ENCODE measurements at places on chromosomes 2 and 18.

- peak; percentile 47 for DNase-seq
Observed at GRCh38 chr2:180980943-180981911, 822 bp downstream of the UBE2E3 start.

DNA sequence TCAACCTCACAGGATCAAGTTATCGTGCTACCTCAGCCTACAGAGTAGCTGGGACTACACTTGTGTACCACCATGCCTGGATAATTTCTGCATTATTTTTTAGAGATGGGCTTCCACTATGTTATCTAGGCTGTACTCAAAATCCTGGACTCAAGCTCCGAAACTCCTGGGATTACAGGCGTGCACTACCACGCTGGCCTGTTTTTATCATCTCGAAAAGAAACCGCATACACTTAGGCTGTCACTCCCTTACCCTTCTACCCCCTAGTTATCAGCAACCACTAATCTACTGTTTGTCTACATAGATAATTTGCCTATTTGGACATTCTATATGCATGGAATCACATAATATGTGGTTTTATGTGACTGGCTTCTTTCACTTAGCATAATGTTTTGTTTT is 8.5 kb upstream of the PUM2 start:
- no peak for DNase-seq

DNA sequence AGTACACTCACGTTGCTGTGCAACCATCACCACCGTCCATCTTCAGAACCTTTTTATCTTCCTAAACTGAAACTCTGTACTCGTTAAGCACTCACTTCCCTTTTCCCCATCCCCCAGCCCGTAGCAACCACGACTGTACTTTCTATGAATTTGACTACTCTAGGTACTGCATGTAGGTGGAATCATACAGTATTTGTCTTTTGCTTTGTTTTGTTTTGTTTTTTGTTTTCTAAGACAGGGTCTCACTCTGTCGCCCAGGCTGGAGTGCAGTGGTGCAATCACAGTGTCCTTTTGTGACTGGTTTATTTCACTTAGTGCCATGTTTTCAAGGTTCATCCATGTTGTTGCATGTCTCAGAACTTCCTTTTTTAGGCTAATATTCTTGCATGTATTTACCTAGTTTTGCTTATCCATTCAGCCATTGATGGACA is 7.0 kb upstream of the TYMS start:
- DNase-seq, result peak; percentile 90

DNA sequence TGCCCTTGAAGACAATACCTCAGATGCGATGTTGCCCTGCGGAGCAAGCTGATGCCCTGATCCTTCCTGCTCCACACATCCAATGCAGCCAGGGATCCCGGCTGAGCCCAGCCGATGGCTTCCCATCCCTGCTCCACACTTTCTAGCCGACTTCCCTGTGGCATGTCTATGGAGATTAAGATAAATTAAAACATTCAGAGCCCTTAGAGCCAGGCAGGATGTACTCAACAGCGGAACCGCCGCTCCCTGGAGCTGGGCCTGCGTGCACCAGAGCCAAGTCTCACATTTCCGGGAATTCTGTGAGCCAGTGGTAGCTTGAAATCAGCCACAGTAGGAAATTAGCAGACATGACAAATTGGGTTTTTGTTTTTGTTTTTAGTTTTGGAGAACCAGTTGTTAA is 620.6 kb downstream of the GALR1 start:
- no peak for DNase-seq

DNA sequence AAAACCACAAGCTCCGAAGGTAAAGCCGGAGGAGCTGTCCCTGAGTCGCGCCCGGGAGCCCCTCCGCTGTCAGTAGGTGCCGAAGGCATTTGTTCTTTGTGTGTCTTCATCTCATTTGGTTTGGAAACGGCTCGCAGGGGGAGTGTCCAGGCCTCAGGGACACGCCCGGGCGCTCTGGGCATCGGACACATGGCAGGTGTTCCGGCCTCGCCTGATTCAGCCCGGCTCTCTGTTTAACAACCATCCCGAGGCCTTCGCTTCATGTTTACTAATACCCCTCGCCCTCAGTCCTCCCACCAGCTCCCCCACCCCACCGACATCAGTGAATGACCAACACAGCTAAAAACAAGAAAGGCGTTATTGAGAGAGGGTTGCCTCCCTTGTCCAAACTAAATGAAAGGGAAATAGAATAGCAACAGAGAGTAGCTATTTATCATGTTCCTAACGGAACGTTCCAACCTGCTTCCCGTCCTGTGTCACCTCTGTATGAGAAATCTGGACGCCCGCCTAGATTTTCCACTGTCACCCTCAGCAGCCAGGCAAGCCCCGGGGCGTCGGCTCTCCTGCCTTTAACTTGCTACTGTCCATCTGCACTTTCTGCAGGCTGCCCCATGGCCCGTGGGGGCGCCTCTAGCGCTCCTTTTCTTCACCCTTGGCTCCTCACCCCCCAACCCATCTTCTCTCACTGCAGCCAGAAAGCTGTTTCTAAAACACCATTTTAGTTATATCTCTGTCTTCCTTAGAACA is 73.9 kb downstream of the MYCN start:
- DNase-seq, result peak; percentile 12

GRCh38 chr2:12251121-12251520 is 465.6 kb upstream of the TRIB2 start:
- no peak for DNase-seq
